ENCODE measurements at places on chromosomes 7 and 10. TPM values are rescaled to one million over a fixed set of nuclear protein-coding genes. Genes with fewer than 3 reads are reported as not detected.

Gene COL26A1
- total RNA-seq: 0.09 TPM

Gene SLC26A3
- not detected for total RNA-seq

Gene ORAI2
- 5.3 TPM for total RNA-seq

Gene PKD2L1
- not detected for total RNA-seq

- DNase-seq: no peak
Observed at GRCh38 chr7:52980129-52980528, 55.3 kb upstream of the POM121L12 start.

GRCh38 chr7:51352174-51353100 lies 35.8 kb upstream of the COBL start:
- DNase-seq: no peak

DNA sequence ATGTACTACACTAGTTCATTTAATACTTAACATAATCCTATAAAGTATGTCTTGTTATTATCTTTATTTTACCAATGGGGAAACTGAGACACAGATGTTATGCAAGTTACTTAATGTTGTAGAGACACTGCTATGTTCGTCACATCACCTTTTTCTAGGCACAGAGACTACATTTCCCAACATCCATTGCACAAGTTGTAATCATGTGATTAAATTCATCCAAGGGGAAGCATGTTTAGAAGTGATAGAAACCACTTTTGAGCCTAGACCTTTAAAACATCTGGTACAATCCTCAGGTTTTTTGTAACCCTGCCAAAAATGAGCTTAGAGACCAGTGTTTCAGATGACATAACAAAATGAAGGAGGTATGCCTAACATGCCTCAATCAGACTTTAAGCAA lies 386.8 kb upstream of the HPS1 start:
- no peak for DNase-seq

- DNase-seq: no peak
Observed at GRCh38 chr7:99083068-99083651, 60.7 kb downstream of the SMURF1 start.

GRCh38 chr7:139783647-139784385 lies 6.0 kb upstream of the HIPK2 start:
- no peak for DNase-seq

- no peak for DNase-seq
Observed at GRCh38 chr10:11004144-11005077, 13.3 kb upstream of the CELF2 start.

DNA sequence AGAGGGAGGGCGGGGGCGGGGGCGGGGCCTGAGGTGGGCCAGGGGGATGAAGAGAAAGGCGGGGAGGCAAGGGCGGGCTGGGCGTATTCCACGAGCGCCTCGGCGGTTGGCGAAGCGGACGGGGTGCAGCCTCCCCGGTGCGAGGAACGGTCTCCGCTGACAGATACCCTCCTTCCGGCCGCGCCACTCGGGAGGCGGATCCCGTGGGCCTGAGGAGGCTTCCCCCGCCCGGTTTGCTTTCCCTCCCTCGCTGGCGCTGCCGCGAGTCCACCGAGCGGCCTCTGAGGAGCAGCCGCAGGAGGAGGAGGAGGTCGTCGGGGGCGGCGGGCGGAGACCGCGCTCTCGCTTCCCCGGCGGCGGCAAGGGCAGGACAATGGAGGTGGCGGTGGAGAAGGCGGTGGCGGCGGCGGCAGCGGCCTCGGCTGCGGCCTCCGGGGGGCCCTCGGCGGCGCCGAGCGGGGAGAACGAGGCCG lies at the start of gene TRIM24:
Gene TRIM24 (plus strand): TSS at position 84 of the 473 bp plus-strand sequence. CDS start 290 bp downstream, at position 374.
- DNase-seq: no peak

DNA sequence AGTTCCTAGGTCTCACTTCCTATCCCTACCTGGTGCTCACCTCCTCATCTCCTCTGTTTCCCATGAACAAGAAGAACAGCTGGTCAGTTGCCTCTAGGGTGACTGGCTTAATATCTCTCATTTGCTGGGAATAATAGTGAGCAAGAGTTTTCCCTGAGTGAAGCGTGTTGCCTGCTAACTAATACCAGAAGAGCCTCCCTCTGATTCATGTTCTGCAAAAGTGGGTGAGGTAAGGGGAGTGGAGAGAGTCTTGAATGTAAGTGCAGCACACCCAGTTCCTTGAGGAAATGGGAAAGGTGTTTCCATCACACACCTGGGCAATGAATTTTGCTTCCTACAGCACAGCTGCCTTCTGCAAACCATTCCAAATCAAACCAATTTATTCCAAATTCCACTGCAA lies 29.6 kb downstream of the FZD1 start:
- no peak for DNase-seq

- DNase-seq: no peak
Observed at GRCh38 chr10:6108631-6109443, 20.0 kb downstream of the RBM17 start.
